Myocyte (in vitro differentiated cells): ENCODE measurements at places on chromosomes 3 and 15.

DNA sequence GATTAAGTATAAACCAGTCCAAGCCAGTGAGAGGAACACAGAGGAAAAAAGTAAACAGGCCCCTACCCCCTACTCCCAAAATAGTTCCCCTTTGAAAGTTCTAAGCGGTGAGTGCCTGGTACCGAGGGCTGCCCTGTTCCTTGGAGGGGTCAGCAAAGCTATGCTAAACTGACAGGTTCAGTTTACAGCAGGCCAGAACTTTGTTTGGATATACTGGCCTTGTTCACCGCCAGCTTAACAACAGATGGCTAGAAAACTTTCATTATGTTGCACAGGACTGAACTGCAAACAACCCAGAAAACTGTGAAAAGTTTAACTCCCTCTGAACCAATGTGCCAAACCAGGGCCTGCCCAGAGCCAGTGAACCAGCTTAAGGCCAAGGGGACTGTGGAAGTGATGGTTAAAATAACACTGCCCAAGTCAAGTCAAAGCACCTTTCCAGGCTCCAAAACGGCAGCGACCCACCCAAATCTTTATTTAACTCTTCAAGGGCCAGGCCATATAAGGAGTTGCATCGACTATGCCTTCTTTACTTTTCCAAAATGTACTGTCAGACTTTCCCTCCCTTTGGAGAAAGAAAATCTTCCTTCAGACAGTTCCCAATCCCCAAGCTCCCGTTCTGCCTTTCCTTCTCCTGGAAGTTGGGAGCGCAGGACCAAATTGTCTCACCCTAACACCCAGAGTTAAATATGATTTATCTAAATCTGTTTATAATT, 448.0 kb downstream of the FOXP1 start:
- no peak for DNase-seq

- DNase-seq: no peak
These were observed 2.6 kb downstream of the SMAD3 start for GRCh38 chr15:67067930-67068551.

GRCh38 chr3:25854635-25855034, 64.7 kb downstream of the OXSM start:
- peak; percentile 27 for DNase-seq

- DNase-seq: peak; percentile 25
These were observed 196.7 kb upstream of the TPRG1 start for GRCh38 chr3:188974856-188975599.

DNA sequence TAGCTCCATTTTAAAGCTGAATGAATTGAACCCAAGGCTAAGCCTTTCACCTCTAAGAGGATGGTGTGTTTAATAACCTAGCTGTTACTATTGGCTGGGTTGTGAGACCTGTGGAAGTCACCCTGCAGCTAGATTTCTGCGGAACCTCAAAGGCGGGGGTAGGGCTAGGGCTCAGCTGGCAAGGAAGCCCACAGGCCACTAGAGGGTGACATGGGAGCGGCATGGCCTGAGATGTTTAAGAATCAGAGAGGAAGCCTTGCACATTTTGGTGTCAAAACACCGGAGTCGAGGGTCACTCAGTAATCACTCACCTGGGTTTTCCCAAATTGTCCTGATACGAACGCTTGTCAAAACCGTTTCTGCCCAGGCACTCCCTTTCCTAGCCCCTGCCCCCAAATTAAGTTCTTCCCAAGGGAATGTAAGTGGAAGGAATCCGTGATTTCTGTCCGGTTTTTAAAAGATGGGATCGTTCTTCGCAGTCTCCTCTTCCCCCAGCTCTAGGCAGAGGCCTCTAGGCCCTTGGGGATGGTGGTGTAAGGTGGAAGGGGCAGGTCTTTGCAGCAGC, 3.8 kb upstream of the ACAD9 start:
- DNase-seq: peak; percentile 67

GRCh38 chr15:52158084-52158765, 33.0 kb downstream of the GNB5 start:
- DNase-seq: no peak

DNA sequence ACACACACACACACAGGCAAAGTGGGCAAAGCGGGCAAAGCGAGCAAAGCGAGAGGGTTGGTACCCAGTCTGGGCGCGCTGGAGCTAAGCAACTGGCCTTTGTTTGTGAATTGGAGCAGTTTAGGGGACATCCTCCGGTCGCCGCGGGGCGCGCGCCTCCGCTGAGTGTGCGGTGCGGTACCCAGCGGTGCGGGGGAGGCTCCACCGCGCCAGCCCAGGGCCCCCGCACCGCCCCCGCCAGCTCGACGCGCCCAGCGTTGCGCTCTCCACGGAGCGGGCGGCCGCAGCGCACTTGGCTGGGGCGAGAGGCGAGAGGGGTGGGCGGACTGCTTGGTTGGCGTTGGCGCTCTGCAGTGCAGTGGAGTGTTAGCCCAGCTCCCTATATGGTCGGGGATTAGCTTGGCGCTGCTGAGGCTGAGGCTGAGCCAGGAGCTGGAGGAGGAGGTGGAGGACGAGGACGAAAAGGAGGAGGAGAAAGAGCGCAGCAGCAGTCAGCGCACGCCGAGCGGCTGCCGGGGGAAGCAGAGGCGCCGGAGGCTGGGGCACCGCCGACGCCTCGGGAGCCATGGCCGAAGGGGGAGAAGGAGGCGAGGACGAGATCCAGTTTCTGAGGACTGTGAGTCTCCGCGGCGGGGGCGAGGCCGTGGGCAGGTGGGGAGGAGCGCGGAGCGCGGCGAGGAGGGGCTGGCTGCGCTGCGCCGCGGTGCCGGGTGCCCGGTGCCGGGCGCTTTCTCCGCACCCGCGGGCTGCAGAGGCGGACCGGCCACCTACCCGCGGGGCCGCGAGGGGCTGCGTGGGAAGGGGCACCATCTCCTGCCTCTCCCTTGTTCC, at the start of gene RYR3:
TSS of gene RYR3 (plus strand) at position 487 of the 831 bp plus-strand sequence. CDS start at position 566, 79 bp downstream.
- peak; percentile 13 for DNase-seq

DNA sequence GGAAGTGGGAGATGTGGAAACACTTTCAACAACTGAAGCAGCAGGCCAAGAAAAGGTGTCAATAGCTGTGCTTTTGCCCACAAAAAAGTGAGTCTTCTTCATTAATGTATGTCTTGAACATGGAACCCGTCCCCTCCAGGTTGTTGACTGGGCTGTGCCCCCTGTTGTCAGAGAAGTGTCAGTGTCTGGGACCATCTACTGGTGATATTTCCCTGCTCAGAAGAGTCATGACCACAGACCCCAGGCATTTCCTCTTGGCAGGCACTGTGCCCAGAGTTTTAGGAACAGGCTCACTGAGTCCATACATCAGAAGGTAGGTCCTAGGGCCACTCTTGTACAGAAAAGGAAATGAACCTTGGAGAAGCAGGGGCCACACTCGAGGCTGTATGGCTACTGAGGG, 54.8 kb upstream of the LARS2 start:
- peak; percentile 11 for DNase-seq

DNA sequence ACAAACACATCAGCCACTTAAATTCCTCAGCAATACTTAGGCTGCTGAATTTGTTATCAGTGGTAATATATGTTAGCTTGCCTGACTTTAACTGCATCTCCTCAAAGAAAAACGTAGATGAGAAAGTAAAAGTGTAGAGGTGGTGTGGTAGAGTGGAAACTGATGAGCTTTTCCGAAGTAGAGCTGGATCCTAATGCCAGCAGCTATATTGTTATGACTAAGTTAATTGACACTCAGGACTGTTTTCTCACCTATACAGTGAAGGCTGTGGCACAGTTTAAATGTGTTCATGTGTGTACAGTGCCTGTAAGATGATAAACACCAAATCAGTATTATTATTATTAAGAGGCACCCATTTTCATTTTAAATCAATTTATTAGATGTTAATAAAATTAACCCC, 174.9 kb downstream of the TNIK start:
- no peak for DNase-seq

DNA sequence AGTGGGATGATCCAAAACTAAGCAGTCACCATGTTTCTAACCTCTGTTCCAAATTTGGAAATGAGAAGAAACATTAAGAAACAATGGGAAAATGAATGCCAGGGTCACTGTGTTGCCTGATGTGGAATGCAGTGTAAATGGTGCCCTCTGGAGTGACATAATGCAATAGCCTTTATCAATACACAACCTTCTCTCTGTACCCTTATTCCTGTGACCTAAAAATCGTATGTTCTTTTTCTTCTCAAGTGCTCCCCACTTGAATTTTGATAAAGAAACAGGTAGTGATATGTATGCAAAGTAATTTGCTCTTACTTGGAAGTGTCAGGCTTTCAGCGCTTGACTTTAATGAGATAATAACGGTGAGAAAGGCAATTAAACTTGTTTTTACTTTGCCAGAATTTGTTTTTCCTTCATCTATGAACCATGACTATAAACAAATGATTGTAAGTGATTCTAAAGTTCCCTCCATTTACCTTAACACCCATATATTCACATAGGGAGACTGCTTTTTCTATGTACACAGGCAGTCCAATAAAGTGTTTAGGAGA, 145.8 kb upstream of the THRB start:
- peak; percentile 56 for DNase-seq

GRCh38 chr15:99366013-99366412, 114.7 kb downstream of the LRRC28 start:
- no peak for DNase-seq

GRCh38 chr3:175238801-175239200, 379.7 kb downstream of the NAALADL2 start:
- no peak for DNase-seq

- DNase-seq: no peak
These were observed 33.8 kb downstream of the TIGIT start for GRCh38 chr3:114327665-114328064.

- no peak for DNase-seq
These were observed 11.5 kb upstream of the PARP14 start for GRCh38 chr3:122668930-122669730.

DNA sequence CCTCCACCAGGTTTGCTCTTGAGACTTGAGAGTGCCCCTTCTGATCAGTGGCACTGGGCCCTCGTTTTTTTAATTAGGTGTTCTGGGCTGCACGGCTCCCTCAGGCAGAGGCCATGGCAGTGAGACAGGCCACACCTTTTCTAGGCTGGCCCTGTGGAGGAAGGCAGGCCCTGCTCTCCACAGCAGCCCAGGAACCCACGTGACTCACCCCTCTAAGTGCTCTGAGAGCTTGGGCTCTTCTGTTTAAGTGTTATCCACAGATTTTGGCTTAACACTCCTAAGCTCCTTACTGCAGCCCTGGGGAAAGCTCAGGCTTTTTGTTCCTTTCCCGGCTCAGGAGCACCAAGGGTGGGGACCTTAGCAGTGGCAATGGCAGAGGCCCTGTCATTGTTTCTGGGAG, 463.2 kb upstream of the GBE1 start:
- no peak for DNase-seq

DNA sequence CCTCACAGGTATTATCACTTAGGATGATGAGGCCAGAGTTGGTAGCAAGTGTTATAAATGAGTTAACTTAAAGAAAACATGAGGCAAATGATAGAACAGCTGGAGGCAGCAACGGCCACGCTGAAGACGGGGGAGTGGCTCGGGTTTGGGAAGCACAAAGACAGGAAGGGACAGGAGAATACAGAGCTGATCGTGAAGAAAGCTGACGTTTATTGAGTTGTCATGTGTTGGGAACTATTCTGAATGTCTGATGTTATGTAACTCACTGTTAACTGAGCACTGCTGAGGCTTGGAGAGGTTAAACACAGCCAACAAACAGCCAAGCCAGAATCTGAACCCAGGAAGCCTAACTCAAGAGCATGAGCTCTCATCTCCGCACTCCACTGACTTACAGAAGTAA, 42.3 kb downstream of the FGD5 start:
- no peak for DNase-seq

DNA sequence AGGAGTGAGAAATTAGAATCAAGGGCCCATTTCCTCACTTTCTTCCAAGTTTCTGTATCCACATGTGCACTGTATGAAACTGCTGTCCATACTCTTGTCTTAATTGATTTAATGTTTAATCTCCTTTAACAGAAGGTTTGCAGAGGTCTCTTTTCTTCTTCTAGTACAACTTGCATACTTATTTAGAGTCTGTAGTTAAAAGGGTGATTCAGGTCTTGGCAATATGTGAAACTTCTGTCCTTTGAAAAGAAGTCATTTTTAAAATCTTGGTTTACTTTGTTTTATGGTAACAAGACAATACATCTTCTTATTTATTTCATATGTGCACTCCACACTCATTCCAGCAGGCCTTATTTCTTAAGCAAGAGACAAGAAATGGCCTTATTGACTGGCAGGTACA, 25.8 kb downstream of the TMEM45A start:
- no peak for DNase-seq

DNA sequence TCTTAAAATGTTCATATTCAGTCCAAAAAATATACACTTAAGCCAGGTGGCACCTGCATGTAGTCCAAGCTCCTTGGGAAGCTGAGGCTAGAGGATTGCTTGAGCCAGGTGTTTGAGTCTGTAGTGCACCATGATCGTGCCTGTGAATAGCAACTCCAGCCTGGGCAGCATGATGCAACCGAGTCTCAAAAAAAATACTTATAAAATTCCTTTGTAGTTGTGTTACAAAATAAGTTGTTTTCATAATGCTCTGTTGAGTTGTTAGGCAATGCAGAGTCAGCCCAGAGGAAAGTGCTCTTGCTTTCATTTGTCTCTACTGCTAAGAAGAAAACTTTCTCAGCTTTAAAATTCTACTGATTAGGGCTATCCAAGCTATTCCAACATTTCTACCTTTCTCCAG, 442.8 kb upstream of the ARRDC4 start:
- DNase-seq: no peak

DNA sequence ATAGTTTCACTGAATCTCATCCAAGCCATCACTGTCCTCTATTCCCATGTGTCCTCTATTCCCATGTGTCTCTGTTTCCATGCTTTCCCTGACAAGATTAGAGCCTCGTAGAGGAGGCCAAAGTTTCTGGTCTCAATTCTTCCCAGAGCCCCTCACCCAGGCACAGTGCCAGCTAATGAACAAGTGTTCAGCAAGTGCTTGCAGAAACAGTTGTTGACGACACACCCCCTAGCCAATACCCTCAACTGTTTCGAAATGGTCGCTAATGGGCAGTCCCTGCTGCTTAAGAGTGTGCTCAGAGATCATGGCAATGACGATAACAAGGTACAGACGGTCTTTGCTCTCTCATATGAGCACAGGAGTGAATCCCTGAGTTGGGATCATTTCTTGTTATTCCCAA, 73.4 kb downstream of the FAM174B start:
- no peak for DNase-seq

GRCh38 chr15:94263341-94264273, 32.2 kb downstream of the MCTP2 start:
- DNase-seq: no peak

- peak; percentile 92 for DNase-seq
These were observed 44.3 kb upstream of the ZNF385D start for GRCh38 chr3:21795152-21795837.

DNA sequence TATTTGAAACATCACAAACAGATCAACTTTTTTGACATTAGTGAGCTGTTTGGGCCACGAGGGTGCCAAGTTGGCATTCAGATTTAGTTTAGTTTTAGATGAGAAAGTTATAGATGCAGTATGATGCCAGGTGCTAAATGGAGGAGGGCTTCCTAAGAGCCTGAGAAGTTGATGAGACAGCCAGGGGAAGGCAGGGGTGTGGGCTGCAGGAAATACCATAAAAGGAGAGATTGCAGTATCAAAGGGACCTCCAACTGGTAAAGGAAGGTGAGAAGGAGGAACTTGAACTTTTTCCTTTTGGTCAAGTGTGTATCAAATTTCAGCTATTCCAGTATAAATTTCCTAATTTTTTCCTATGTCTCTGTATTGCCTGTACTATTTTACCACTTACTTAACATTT, 2.0 kb upstream of the TNIK start:
- no peak for DNase-seq
